ENCODE measurements at places on chromosomes 11 and 22.

DNA sequence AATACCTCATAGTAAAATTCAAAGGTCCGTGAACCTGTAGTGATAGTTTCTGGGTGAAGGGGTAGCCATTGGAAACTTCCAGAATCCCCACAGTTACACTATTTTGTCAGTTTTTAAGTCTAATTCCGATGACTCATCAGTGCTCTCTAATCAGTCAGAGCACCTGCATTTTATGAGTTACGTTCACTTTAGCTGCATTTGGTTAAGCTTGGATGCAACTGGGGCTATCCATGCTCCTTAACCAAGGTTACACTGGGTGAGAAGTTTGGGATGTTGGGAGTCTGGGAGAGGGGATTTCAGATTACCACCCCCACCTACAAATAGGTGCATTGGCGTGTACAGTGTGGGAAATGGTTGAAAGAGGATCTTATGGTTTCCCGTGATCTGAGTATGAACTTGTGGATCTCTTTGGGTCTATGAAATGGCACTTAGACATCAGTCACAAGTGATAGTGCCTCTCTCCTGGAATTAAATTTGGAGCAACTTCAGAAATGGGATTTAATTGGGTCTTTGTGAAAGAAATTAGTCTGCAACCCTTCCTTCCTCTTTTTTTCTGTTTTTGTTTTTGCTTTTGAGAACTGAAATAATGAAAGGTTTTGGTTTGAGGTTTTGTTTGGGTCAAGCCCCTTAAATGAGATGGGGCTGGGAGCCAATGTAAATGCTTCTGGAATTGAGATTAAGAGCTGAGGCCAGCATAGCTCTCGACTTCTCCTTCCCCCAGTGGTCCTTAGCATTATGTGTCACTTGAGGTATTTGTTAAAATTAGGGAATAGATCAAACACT, 31.5 kb downstream of the EHF start:
- no peak for DNase-seq

GRCh38 chr11:34366522-34366921, 8.7 kb upstream of the ABTB2 start:
- no peak for DNase-seq

GRCh38 chr11:45881708-45882368, 3.6 kb upstream of the MAPK8IP1 start:
- DNase-seq: no peak

- no peak for DNase-seq
Measured at GRCh38 chr11:112805658-112806057, 155.6 kb upstream of the NCAM1 start.

GRCh38 chr11:111814106-111814505, 47.9 kb upstream of the PPP2R1B start:
- DNase-seq: no peak

DNA sequence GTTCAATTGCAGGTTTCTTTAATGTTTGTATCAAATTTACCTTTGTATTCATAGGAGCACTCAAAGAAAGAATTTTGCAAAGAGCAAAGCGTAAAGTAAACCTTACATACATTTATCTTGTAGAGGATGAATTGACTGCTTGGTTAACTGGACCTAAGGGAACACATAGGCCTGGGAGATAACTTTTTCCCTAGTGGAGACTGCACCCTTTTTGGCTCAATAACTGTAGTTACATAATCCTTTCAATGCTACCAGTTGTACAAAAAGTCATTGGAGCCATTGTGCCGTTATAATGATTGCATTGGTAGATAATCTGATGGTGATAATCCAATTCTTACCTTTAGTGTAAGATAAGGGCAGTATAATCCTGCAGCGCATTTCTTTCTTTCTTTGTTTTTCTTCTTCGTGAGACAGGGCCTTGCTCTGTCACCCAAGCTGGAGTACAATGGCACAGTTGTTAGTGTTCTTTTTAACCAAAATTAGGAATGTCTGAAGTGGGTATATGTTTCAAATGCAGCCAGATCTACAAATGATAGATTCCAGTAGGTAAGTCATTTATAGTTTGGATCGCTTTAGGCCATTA, 18.3 kb downstream of the ATG13 start:
- no peak for DNase-seq

DNA sequence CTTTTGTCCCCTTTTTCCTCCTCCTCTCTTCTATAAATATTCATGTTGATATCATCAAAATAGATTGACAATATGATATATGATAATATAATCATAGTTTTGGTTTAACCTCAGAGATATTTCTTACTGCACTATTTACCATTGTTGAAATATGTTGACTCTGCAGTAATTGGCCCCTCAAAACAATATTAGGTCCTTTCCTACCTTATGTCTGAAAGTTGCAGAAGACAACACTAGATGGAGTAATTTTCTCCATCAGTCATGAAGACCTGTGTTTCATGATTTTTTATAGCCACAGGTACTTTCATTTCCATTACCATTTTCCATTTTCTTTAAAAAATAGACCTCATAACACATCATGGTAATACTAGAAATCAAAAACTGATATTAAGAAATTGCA, 284.4 kb downstream of the LUZP2 start:
- DNase-seq: no peak

DNA sequence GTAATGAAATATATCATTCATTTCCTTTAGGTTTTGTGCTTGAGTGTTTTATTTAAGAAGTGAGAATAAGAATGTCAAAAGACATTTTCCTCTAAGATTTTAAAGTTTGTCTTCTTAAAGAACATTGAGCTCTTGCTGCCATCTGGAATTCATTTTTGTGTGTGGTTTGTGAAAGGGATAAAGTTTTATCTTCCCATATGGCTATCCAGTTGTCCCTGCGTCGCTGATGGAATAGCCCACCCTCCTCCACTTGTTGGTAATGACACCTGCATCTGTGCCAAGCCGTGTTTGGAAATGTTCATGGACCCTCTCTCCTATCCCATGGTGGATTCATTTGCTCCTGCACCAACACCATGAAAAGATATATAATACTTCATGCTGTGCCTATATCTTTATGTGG, 901.5 kb downstream of the BRD1 start:
- DNase-seq: no peak

DNA sequence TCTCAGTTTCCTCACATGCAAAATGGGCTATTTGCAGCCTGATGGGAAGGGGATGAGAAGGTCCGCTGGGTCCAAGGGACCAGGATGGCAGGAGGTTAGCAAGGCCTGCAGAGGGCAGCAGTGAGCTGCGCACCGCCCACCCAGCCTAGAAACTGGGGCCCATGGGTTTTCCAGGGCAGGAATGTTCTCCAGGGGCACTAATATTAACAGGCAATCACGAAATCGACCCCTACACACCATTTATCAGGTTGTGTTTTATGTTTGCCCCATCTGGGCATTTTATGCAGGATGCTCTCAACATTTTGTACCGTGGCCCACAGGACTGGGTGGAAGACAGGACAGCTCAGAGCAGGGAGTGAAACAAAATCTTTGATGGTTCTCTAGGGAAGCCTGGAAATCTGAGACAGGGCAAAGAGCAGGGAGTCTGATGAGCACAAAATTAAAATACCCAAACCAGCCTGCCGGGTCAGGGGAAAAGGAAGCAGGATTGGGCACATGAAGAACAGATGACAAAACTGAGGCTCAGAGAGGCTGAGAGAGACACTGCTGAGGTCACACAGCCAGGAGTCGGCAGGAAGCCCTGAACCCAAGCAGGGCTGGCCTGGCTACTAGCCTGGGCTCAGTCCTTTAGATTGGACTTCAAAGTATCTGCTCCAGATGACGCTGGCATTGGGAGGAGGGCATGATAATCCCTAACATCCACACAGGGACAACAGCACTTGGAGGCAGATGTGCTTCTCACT, 1.6 kb upstream of the BCR start:
- peak; percentile 45 for DNase-seq

DNA sequence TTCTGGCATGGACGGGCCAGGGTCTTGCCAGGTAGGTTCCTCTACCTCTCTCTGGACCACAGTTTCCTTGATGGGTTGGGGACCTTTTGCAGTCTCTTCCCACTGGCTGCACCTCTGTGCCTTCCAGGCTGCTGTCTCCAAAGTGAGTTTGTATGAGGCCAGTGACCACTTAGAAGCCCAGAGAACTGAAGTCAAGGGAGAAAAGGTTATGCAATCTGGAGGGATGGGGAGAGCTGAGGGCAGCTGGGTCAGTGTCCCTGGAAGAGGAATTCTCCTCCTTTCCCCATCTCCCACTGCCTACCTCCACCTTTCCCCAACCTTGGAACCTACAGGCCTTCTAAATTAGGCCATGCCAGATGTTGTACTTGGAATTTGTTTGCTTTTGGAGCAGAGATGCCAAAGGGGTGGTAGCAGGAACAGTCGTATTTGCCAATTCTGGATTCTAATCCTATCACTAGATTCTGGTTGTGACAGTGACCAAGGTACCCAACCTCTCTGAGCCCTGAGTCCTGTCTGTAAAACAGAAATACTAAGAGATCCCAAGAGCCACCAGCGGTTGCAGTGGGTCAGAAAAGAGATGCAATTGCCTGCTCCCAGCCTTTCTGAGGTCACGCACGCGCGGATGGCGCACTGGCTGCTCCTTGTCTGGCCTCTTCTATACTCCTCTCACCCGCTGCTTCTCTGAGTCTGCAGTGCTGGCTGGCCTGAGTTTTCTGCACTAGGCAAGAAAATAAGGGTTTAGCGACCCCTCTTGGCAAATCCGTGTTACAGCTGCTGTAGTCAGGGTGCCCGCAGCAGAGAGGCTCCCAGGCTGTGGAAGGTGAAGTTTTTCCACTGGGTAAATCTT, 10.7 kb upstream of the ACCSL start:
- peak; percentile 47 for DNase-seq

GRCh38 chr11:45155058-45155551, 8.7 kb downstream of the PRDM11 start:
- no peak for DNase-seq

- DNase-seq: no peak
Measured at GRCh38 chr22:38860283-38861169, 11.5 kb downstream of the CBX6 start.

DNA sequence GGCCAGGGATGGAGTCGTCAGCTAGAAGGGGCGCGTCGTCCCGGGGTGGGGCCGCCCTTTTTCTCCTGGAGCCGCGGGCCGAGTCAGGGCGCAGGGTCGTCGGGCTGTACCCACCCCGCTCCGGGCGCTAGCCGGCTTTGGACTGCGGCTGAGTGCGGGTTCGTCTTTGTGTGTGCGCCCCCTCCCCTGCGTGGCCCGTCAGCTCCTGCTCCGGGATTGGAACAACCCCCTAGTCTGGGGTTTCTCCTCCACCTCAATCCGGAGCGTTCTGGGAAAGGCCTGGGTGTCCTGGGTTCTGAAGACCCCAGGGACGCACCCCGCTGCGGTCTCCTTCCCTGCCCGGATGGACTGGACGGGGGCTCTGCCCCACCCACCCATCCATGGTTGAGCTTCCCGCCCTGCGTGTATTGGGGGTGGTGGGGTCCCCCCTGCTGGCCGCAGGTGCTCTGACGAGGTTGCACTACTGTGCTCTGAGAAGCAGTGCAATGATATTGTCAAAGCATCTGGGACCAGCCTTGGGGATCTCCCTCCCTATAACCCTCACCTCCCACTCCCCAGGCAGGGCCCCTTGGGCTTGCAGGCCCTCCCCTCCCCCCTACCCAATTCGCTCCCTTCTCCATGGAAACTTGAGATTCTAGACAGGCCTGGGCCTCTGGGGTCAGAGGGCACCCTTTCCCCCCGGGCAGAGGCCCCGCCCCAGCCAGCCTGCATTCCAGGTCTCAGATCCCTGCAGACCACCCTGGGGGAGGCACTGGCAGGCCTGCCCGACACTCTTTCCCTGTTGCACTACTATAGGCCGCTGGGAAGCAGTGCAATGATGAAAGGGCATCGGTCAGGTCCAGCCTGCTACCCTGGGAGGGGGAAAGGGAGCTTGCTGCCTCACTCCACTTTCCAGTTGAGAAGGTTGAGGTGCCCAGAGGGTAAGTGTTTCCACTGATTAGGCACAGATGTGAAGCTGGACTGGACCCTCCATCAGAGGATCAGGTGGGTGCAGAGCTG, 10.7 kb downstream of the SDF2L1 start:
- DNase-seq: no peak

GRCh38 chr11:112705148-112705547, 256.1 kb upstream of the NCAM1 start:
- no peak for DNase-seq

DNA sequence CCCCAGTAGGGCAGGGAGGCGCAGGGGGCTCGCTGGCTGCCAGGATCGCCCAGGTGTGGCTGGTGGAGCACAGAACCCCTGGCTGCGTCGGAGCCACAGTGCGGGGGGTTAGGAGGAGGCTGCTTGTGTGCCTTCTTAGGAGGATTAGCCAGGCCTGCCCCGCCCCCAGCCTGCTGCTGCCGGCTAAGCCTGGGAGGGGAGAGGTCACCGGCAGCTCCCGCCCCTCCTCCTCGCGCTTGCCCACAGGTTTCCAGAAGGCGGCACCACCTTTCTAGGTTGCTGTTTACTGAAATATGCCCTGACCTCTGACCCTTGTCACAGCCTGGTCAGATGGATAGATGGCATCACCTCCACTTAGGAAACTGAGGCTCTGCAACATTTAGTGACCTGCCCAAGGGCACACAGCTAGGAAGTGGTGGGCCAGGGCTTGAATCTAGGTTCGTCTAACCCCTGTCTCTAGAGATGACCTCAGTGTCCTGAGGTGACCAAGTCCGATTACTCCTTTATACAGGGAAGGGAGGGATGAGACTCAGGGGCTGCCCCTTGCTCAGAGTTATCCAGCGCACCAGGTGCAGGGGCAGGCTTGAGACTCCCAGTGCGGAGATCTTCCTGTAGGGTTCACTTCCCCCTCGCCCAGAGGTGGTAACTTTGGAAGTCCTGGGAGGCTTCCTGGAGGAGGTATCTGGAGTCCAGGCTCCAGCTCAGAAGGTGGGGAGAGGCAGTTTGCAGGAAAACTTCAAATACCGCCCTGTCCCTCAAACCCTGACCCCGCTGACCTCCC, 44.0 kb downstream of the MYO7A start:
- DNase-seq: no peak

GRCh38 chr11:1831338-1832210, 3.2 kb upstream of the SYT8 start:
- DNase-seq: peak; percentile 8

GRCh38 chr11:67053896-67054329, 2.7 kb upstream of the RHOD start:
- peak; percentile 11 for DNase-seq

- no peak for DNase-seq
Measured at GRCh38 chr11:120218695-120219033, 7.8 kb downstream of the OAF start.

DNA sequence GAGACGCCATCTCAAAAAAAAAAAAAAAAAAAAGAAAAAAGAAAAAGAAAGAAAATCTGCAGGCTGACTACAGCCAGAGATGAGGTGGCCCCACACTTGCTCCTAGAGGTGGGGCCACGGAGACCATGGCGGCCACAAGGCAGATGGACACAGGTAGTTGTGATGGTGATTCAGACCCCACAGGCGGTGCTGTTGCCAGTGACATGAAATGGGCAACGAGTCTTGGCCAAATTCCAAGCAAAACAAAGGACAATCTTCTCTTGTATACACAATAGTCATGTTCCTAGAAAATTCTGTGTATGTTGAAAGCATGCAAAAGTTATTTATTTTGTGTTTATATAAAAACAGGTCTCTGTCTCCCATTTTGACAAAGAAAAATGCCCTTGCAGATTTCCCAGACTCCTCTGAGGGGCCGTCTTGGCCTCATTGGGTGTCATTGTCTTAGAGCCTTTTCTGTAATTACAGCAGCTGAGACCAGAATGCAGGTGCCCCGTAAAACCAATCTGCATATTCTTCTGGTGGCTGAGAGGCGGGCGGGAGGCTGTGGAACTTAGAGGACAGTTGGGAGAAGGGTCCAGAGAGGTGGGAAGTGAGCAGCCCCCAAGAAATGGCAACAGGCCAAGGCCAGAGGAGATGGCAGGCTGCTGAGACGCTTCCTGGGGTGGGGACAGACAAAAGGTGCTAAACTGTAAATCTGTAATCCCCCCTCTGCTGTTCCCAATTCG, 22.5 kb upstream of the DAGLA start:
- no peak for DNase-seq

GRCh38 chr11:55658608-55659007, 3.4 kb upstream of the OR4C6 start:
- no peak for DNase-seq
